GM19239 (cell line): ENCODE measurements at places on chromosomes 1 and 21.

- DNase-seq, result no peak
Observed at GRCh38 chr1:150881331-150882070, 5.1 kb upstream of the ARNT start.

GRCh38 chr1:160996178-160996577, 24.8 kb downstream of the F11R start:
- no peak for DNase-seq

DNA sequence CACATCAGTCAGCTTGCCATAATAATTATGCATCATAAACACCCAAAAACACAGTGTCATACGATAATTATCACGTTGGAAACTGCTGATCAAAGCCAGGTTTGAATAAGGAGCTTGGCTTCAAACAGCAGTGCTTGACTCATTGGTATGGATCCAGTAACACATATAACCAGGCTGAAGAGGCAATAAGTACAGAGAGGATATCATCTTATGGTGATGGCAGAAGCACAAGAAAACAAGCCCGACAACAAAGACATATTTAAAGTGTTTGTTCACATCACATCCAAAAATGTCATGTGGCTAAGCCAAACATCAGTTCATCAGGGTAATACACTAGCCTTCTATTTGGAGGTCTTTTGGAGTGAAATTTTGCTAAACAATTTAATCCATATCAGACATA, 389.7 kb downstream of the NCAM2 start:
- no peak for DNase-seq

GRCh38 chr1:198674009-198674408, 35.2 kb downstream of the PTPRC start:
- DNase-seq, result no peak

GRCh38 chr1:77797991-77798390, 18.5 kb downstream of the MIGA1 start:
- no peak for DNase-seq

GRCh38 chr1:205849619-205850355, at the start of gene PM20D1:
PM20D1 (minus strand) TSS chr1:205850132; CDS start chr1:205850072, 60 bp downstream.
- DNase-seq, result peak; percentile 20

GRCh38 chr21:46050668-46051378, 47.1 kb upstream of the COL6A2 start:
- DNase-seq, result no peak

DNA sequence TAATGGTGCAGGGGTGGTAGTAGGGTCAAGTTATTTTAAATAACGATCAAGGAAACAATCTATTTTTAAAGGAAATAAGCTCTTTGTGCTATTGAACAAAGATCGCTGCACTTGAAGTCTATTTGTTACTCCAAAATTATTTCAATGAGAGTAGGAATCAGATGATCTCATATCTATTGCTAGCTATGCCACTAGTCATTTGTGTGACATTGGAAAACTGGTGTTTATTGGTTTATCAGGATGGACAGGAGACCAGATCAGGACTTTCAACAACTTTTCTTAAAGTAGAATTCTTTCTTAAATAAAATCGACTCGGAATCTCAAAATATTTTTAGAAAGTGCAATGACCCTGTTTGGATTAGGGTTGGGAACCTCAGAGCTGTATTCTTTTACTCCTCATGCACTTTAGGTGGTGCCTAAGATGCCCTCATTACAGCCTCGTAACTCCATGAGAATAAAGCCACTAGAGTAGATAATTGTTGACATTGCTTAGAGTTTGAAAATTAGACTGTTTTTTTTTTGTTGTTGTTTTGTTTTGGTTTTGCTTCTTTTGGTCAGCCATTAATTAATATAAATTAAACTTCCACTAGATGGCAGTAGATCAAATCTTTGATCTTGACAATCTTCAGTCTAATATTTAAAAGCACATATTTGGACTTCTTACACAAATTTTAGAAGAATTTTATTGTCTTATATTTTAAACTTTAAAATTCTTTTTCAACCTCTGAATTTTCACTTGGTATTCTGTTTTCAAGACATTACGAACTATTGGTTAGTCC, 352.4 kb downstream of the USP25 start:
- DNase-seq, result no peak

DNA sequence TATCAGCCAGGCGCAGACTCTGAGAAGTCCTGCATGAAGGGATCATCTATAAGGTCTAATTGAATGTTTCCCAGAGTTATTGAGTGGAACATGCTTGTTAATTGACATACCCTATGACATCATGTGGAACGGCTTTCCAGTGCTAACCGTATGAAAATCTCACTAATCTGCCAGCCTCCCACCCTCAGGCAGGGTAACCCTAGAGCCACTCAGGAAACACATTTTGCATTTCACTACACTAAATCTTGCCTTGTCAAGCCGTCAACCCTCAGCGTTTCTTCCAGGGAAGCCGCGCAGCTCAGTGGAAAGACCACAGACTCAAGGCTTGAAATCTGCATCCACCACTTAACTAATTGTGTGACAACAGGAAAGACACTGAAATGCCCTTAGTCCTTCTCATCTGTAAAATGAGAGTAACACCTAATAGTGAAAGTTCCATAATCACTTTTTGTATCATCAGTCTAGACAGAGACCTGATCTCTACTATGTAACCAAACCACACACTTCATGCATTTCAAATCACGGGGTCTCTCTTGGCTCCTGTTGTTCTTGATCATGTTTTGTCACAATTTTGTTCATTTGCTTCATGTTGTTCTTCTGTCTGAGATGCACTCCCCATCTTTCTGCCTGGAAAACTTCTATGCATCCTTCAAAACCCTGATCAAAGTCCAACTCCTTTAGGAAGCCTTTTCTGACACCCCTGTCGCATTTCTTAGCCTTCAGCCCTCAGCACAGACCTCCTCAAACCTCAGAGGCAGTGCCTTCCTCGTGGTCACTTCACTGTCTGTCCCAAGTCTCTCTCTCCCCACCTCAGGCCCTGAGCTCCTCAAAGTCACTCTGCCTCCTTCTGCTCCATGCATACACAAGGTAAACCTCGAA, 246.5 kb downstream of the TOMM20 start:
- peak; percentile 57 for DNase-seq

- no peak for DNase-seq
Observed at GRCh38 chr1:220250681-220251080, 21.6 kb downstream of the RAB3GAP2 start.

- no peak for DNase-seq
Observed at GRCh38 chr1:113095790-113096455, 22.9 kb downstream of the LRIG2 start.

GRCh38 chr1:241776911-241777310, 71.1 kb upstream of the EXO1 start:
- no peak for DNase-seq

- DNase-seq, result no peak
Observed at GRCh38 chr21:46424621-46425020, 34.1 kb upstream of the DIP2A start.

- no peak for DNase-seq
Observed at GRCh38 chr1:89701746-89702241, 68.9 kb downstream of the LRRC8C start.

- no peak for DNase-seq
Observed at GRCh38 chr1:46394108-46394871, at the start of gene FAAH. FAAH (plus strand) TSS chr1:46394317; CDS start chr1:46394349, 32 bp downstream.

- no peak for DNase-seq
Observed at GRCh38 chr1:229184066-229184465, 86.8 kb upstream of the RAB4A start.

DNA sequence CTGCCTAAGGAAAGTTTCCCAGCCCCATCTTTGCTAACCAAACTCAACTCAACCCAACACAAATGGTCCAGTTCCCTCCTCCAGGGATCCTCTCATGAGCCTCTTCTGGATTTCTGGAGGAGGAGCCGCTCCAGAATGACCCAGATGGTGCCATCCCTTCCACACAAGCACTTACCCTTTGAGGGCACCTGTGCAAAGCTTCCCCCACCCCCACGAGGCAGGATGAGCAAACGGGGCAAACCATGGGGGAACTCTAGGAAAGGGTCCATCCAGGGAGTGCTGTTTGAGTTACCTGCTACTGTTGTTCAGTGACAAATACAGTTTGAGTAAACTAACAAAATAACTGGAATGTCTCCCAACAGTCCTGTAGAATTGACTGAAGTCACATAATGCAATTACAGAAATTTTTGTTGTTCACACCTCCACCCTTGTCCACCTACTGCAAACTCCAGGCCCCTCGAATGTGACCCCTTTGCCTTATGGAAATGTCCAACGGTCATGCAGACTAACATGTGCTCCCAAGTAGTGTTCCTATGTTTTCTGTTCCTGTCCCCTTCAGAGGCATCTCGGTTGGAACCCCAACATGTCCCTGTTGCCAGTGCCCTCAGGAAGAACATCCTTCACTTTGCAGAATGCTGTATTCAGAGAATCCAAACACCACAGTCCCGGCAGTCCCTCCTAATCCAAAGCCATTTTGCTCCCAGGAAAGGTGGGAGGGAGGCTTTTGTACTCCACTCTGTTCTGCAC, 160.1 kb downstream of the RRAGC start:
- DNase-seq, result no peak

- no peak for DNase-seq
Observed at GRCh38 chr1:164794356-164794755, 235.4 kb downstream of the PBX1 start.

DNA sequence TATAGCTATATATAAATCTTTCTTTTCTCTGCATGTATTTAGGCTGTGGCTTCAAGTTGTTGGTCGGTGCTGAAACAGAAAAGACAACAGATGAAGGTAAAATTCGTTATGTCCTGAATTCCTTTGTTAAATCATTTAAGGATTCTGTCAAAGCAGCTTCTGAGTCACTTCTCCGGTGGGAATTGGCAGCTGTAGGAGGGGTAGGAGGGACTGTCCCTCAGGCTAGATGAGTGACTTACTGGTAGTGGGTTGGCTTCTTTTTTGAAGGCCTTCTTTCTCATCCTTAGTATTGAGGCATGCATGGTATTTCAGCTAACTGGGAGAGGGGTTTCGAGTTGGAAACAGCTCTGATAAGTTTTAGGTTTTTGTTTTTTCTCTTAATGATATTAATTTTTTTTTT, 22.1 kb upstream of the NEXN start:
- no peak for DNase-seq

DNA sequence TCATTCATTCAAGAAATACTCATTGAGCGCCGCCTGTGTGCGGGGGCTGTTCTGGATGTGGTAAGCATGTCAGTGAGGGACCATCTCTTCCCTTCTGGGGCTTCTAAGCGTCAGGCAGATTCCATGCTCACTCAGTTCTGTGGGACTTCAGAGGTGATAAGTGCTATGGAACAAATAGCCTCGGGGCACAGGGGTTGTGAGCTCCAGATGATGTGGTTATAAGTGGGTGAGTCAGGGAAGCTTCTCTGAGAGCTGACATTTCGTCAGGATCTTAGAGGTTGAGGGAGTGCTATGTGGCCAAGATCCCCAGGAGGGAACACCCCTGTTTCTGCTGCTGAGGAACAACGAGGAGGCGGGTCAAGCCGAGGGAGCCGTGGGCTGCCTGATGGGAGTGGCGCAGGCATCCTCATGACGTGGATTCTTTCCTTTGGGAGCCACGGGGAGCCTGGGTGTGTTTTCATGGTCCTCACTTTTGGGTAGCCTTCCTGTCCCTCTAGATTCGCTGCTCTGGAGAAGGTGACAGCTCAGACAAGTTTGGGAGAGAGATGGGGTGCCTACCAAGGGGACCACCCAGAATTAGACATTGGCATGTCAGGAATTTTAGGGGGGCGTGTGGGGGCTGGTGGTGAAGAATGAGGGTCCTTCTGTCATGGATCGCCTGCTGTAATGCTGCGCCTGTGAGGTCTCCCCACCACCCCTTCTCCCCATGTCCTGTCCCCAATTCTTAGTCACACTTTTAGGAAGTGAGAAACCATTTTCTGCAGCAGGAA, 38.5 kb downstream of the HUNK start:
- DNase-seq, result no peak

GRCh38 chr21:34252751-34253150, 111.1 kb upstream of the KCNE2 start:
- DNase-seq, result no peak

DNA sequence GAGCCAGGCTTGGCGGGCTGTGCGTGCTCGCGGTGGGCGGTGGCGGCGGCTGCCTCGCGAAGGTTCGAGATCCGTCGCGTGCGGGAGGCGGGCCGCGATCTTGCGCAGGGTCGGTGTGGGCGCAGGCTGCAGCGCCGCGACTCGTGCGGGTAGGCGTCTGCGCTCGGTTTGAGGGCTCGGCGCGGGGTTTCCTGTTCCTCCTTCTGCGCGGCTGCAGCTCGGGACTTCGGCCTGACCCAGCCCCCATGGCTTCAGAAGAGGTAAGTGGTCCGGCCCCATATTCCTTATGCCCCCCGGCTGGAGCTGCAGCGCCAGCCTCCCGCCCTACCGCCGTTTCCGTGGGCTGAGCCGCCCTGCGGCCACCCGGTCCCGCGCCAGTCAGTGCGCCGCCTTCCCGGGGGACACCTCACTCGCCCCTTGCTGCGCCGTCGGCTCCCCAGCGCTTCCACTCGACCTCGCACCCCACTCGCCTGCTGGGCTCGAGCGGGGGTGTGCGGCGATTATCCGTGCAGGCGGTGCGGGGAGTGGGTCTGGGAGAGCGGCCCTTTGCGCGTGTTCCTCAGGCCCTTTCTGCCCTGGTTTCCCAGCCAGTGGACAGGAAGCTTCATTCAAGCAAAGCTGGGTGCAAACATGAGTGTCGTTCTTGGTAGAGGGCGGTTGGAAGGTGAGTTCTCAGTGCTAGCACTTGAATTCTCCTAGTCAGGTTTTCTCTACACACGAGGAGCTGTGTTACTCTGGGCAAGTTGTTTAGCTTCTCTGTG, at the start of gene CACYBP:
Gene CACYBP, plus strand, starts transcription at position 12 of the 761 bp plus-strand sequence. Its CDS starts 234 bp downstream, at position 246.
- DNase-seq, result peak; percentile 43

- no peak for DNase-seq
Observed at GRCh38 chr1:198047913-198048312, 108.9 kb upstream of the NEK7 start.

DNA sequence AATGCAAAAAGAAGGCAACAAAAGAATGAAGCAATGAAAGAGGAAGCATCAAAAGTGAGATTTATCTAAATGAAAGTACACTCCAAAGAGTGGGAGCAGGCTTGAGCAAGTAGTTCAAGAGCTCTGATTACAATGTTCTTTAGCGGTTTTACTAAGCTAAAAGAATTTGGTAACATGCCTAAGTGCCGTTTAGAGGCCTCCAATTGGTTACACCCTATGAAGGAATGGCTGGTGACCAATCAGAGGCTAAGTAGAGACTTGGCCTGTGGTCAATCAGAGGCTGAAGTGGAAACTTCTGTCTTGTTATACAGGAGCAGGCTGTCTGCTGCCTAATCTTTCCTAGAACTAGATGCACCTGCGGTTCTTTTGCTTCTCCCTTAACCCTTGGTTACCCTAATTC, 59.1 kb downstream of the PTGFR start:
- no peak for DNase-seq

DNA sequence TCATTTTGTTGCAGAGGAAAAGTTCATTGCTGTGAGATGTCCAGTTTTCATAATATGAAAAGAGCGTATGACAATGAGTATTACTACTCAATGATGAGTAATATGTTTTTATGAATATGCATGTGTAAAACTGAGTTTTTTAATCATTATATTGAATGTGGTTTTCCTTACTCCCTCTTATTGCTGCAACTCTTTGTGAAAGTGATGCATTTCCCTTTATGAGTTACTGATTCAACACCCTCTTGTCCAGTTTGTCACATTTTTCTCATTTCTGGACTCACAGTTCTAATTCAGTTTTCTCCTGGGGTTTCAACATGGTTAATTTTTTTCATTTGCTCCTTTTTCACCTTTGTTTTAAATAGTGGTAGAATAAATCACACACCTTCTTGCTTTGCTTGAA, 35.2 kb upstream of the KCNJ15 start:
- DNase-seq, result peak; percentile 14
